Neural progenitor cell (in vitro differentiated cells): ENCODE measurements at places on chromosomes 16 and 17.

DNA sequence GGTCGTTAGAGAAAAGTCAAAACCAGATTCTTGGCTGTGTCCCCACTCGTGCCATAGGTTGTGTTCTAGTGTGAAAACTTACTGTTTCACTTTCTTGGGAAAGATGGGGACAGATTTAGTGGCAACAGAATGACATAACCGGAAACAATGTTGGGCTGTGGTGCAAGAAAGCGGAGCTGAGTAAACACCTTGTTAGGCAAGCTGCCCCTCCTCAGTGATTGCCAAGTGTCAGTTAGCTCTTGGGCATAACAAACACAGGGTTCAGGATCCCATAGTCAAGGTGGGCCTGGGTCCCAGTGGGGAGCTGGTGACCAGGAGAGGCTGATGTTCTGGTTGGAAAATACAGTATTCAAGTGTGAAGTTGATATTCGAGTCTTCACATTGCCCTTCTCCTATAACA lies 15.4 kb downstream of the UBN1 start:
- DNase-seq = no peak

DNA sequence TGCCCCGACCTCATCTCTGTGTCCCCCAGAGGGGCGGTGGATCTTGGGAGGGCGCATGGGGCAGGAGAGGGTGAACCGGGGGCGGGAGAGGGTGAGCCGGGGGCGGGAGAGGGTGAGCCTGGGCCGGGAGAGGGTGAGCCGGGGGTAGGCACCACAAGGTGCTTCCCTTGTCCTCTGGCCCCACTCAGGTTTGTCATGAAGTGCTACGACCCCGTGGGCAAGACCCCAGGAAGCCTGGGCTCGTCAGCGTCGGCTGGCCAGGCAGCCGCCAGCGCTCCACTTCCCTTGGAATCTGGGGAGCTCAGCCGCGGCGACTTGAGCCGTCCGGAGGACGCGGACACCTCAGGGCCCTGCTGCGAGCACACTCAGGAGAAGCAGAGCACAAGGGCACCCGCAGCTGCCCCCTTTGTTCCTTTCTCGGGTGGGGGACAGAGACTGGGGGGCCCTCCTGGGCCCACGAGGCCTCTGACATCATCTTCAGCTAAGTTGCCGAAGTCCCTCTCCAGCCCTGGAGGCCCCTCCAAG lies 18.9 kb downstream of the ASPSCR1 start:
- no peak for DNase-seq

DNA sequence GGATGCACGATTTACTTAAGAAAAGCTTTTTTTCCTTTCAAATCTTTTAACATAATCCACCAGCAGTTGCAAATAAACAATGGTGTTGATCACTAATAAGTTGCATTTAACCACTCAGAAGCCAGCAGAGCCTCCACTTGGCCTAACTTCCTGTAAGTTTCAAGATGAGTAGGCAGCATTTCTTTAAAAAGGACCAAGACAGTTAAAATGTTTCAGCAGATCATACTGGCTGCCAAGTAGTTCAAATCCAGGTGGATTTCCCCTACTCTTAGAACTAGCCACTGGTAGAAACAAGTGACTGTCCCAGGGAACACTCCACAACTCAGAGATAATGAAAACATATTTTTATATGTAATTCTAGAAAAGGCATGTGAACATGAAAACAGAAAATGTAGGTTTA lies 17.0 kb upstream of the RFFL start:
- no peak for DNase-seq

- DNase-seq = no peak
These were observed 12.2 kb upstream of the BEAN1 start for GRCh38 chr16:66414891-66415290.

DNA sequence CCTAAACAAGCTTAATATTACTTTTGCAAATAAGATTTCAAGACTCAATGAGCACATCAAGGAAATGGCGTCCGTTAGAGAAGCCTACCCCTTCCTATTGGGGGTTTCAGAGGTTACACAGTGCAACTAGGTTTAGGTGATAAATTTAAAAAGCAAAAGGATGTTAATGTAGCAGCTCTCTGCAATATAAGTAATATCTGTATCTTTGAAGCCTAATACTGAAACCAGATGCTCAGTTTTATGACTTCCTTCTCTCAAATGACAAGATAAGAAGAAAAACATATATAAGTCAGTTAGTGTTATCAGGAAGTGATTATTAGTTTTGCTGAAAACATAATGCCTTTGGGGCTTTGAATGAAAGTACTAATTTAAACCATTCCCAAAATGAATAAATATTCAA lies 54.3 kb upstream of the MED13 start:
- DNase-seq = no peak

GRCh38 chr16:70579248-70579647 lies 55.6 kb downstream of the SF3B3 start:
- no peak for DNase-seq
